ENCODE measurements at places on chromosomes 3 and 15.

GRCh38 chr3:104244680-104245220, 1122.0 kb upstream of the ALCAM start:
- DNase-seq: no peak

- peak; percentile 84 for DNase-seq
Measured at GRCh38 chr3:16147220-16147994, 27.1 kb upstream of the GALNT15 start.

DNA sequence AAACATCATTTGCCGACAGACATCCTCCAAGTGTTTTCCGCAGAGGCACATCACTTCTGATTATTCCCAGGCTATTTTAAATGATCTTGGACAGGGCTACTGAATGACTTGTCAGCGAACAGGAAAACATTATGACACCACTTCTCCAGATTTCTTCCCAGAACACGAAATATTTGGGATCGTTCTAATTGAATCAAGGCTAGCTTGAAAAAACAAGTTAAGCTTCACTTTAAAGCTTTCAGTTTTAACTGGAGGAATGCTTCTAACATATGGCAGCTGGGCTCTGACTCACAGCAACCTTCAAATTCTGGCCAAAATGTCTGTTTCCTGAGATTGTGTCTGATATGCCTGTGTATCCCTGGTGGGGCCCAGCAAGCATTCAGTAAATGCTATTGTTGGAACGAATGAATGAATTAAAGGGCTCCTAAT, 127.0 kb upstream of the ICE2 start:
- DNase-seq: peak; percentile 77

- DNase-seq: peak; percentile 66
Measured at GRCh38 chr3:184757022-184757651, 45.3 kb upstream of the MAGEF1 start.

DNA sequence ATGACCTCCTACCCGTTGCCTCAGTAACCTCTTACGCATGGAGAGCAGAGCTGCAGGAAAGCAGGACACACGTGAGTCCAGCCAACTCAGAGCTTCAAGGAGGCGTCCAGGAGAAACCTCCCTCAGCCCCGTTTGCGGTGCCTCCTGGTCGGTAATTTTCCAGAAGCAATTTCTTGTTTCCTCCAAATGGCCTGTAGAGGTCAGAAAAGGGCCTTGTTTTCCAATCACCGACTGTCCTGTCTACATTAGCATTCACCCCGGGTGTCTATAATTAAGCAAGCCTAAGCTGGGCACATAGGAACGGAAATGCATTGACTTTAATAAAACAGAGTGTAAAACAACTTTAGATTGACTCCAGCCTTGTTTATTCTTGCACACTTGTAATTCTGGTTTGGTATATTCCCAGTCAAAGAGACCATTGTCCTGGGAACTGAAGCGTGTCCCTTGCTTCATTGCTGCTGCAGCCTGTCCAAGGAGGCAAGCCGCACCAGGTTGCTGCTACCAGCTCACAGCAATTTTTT, 836.2 kb downstream of the AGBL1 start:
- peak; percentile 67 for DNase-seq

DNA sequence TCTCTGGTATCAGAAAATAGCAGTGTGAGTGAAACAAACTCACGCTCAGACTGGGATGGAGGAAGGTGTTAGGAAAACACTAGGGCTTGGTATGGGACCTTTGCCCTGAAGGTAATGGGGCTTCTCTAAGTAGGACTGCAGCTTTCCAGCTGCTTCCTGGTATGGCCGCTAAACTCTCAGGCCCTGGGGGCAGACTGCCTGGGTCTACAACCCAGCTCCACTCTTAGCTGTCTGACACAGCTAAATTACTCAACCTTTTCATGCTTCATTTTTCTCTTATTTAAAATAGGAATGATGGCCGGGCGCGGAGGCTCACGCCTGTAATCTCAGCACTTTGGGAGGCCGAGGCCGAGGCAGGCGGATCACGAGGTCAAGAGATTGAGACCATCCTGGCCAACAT, 5.2 kb upstream of the YEATS2 start:
- DNase-seq: no peak

DNA sequence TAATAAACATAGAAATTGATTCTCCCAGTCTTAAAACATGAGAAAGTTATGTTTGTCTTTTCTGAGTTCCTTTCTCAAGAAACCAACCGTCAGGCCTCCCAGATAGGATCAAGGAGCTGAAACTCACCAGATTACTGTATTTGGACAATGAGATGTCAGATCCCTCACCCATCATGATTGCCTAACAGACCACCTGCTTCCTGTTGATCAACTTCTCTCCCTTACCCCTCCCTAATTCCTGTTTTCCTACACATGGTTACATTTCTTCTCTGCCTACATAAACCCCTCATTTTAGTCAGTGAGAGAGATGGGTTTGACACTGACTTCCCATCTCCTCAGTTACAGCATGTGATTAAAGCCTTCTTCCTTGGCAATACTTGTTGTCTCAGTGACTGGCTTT, 917.5 kb downstream of the FHIT start:
- DNase-seq: no peak

DNA sequence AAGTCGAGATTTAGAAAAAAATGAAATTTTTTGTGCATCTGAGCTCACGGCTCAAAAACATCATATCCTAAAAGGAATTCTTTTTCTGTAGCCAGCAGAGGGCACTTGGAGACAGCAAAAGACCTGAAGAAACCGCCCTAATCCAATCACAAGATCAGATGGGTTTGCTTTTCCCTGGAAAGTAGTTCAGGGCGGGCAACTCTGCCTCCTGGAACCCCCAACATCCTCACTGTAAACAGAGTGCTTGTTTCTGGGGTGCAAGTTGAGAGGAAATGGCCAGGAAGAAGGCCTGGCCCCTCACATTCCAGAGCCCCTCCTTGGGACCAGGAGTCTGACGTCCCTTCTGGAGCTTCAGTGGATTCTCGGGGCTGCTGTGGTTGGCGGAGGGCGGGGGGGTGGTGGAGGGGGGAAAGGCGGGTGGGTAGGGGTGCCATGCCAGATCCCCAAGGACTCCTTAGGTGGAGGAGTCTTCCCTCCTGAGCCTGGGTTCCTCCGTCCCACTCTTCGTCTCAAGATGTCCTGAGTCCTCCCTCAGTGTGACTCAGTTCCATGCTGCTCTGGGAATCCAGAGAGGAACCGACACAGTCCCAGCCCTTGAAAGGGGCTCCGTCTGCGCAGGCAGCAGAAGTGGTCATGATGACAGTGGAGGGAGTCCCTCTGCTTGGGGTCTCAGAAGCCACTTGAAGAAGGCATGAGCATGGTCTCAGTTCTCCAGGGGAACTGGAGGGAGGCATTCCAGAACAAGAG, 35.9 kb downstream of the CCK start:
- peak; percentile 73 for DNase-seq

DNA sequence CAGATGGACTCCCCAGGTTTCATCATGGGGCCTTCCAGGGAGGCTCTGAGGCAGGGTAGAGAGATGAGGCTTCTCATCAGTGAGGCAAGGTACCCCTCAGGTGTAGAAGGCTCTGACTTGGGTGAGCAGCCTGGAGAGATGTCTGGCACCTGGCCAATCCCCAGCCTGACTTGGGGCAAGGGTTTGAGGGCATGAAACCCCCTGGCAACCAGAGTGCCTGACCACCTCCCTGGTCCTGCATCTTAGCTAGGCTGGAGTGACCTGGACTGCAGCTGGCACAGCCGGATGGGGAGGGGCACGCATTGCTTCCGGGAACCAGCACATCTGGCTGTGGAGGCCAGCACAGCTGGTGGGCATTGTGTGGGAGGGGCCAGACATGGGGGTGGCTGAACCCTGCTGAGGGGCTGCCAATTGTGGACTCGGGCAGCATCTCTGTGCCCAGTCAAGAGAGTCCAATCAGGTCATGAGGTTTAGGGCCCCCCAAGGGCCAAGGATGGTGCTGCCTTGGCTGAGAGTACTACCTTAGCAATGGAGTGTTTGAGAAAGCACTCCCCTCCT, 1.9 kb downstream of the ZBTB47 start:
- no peak for DNase-seq

DNA sequence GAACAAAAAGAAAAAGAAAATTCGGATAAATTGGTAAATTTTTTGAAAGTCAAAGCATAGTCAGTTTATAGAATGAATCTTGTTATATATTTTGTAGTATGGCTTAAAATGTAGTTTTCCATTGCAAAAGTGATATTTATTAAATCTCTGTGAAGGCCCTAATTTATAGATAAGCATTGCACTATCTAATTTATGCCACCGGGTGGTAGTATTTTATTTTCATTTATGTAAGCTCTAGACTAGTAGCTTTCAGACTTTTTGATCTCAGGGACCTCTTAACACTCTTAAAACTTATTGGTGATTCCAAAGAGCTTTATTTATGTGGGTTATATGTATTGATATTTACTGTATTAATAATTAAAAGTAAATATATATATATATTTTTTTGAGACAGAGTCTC, 133.9 kb upstream of the LRRFIP2 start:
- peak; percentile 63 for DNase-seq

DNA sequence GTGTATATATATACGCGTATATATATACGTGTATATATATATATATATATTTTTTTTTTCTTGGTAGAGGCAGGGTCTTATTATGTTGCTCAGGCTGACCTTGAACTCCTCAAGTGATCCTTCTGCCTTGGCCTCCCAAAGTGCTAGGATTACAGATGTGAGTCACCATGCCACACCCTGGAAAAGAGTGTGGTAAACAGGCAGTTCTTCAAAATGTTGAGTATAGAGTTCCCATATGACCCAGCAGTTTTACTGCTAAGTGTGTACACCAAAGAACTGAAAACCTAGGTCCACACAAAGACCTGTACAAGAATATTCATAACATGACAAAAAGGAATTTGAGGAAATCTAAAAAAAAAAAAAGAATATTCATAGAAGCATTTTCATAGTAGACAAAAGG, 71.8 kb upstream of the GCNT3 start:
- DNase-seq: peak; percentile 14

GRCh38 chr15:98397419-98397818, 250.9 kb upstream of the IGF1R start:
- DNase-seq: no peak

DNA sequence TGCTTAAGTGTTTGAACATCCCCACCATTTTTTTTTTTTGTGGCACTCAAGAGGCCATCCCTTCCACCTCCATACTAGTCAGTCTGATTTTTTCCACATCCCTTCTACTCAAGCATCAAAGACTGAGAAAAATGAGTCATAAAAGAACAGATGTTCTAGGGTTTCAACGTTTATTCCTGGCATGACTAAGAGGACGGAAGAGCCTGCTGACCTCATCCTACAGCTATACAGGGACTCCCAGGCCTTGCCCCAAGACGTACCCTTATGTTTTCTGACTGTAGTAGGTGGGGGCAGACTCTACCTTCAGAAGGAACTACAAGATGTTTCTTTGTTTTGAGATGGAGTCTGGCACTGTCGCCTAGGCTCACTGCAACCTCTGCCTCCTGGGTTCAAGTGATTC, 3.3 kb upstream of the ITPKA start:
- DNase-seq: peak; percentile 96
